ENCODE measurements at places on chromosomes 3 and 15.

- no peak for DNase-seq
Measured at GRCh38 chr3:17261627-17262369, 377.0 kb downstream of the PLCL2 start.

- DNase-seq, result no peak
Measured at GRCh38 chr3:45387636-45388348, 584 bp upstream of the LARS2 start.

DNA sequence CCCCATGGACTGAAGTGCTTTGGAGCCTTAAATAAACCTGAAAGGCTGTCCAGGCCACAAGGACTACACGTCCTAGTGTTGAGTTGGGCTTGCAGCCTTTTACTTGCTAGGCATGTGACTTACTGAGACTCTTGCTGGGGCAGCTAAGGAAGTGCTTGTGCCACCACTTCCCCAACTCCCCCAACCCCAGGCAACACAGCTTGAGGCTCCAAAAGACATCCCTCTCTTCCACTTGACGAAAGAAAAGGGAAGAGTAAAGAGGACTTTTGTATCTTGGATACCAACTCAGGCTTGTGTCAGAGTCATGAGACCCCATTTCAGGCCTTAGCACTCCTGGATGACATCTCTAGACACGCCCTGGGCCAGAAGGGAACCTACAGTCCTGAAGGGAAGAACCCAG lies 109.8 kb downstream of the XRN1 start:
- DNase-seq, result no peak

DNA sequence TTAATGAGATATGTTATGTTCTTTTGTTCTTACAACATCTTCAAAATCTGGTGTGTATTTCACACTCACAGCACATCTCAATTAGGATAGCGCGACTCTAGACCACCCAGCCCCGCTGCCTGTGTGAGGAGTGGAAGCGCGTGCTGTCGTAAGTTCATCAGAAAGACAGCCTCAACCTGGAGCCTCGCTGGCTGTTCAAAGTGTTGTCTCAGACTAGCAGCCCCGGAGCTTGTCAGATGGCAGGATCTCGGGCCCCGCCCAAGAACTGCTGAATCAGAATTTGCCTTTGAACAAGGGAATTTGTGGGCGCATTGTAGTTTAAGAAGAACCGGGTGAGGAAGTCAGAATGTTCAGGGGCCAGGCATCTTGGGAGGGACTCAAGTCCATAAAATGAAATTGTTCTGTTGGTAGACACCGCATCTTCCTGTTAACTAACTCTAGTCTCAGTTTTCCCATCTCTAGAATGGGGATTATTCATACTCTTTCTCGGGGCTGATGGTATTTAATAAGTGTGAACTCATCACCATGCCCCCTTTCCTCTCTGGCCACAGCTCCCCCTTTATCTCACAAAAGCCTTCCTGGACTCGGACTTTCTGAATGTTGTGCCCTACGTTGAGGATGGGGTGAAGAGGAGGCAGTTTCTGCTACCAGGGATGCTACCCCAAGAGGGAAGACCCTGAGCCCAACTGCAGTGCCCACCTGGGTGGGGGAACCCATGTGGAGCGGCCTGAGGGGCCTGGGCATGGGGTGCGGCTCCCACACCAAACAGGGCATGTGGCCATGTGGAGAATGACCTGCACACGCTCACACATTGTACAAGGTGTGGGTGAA lies 40.4 kb downstream of the BHLHE40 start:
- no peak for DNase-seq

DNA sequence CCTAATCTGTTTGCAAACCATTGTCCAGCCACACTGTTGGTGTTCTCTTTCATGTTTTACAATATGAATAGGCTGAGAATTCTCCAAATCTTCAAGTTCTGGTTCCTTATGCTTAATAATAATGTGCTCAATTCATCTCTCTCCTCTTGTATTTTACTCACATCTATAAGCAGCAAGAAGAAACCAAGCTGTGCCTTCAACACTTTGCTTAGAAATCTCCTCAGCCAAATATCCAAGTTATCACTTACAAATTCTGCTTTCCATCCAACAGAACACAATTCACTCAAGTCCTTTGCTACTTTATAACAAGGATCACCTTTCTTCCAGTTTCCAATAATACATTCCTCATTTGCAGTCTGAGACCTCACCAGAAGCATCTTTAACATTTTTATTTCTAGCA lies 117.5 kb downstream of the LRRC28 start:
- DNase-seq, result no peak

- DNase-seq, result no peak
Measured at GRCh38 chr3:52126036-52126435, 28.2 kb downstream of the POC1A start.

- no peak for DNase-seq
Measured at GRCh38 chr3:119211193-119211592, 29.5 kb downstream of the B4GALT4 start.

DNA sequence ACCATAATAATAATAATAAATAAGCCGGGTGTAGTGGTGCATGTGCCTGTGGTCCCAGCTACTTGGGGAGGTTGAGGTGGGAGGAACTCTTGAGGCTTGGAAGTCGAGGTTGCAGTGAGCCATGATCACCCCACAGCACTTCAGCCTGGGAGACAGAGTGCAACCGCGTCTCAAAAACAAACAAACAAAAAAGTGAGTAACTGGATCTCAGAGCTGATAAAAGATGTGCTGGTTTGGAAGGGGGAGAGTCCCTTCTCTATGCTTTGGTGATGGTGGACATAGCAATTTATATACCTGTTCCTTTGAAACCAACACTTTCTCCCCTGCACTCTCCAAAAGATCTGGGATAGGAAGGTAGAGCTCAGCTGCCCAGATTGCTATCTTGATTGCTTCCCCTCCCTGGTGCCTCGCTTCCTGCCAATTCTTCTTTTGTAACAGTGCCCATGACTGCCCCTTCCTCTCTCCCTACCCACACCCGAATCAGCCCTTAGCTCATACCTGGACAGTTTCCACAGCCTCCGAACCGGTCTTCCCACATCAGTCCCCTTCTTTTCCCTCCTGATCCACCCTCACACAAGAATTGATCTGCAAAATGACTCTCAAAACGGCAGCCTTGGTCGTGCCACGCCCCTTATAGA lies 55.1 kb upstream of the UBE2E1 start:
- no peak for DNase-seq
